ENCODE measurements at places on chromosomes 7 and 10.

GRCh38 chr10:68989317-68989990 is 851 bp downstream of the KIFBP start:
- DNase-seq: no peak

DNA sequence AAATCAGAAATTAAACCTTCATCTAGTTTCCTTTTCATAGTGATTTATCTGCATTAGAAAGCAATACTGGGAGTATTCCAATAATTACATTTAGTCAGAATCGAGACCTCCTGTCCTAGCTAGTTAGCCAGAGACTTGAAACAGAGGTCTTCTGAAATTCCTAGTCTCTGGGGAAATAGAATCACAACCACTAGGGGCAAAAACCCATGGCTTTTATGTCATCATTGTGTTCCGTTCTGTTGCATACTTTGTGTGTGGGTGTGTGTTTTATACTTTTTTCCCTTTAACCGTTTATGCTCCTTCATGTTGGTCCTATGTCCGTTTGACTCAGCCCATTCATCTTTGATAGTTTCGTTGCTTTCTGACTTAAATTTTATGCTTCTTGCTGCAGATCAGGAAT is 79.8 kb downstream of the RALA start:
- DNase-seq: no peak

DNA sequence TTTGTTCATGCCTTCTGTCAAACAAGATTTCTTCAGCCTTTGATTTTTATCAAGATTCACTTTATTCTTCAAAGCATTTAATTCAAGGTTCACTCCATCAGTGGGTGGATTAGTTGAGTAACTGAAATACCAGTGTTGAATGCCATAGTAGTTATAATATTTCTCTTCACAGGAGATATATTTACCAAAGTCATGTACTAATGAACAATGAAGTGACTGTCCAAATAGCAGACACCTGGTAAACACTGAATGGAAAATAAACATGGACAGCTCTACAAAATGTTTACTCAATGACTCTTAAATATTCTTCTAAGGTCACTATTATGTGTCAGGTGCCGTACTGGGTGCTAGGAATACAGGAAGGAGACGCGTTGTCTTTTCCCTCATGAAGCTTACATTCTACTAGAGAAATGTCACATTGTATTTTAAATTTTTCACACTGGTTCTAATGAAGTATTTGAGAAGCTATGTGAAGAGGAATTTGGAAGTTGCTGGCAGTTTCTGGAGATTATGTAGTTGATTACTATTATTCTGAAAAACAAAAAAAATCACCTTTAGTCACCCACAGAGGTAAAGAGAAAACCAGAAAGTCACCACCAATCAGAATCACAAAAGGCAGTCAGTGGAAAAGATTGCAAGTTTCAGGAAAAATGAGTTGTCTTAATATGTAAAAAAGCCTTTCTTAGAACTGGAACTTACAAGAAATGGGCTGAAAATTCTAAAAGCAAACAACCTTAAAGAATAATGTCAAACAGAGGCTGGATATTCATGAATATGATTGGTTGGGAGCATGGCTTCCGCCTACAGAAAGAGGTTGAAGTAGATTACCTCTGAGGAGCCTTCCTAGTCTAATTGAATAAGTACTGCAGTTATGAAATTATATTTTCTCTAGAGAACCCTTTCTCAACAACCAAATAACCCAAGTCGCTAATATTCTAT is 84.5 kb downstream of the RTKN2 start:
- no peak for DNase-seq

GRCh38 chr7:29377718-29378117 is 183.1 kb downstream of the CHN2 start:
- DNase-seq: no peak

DNA sequence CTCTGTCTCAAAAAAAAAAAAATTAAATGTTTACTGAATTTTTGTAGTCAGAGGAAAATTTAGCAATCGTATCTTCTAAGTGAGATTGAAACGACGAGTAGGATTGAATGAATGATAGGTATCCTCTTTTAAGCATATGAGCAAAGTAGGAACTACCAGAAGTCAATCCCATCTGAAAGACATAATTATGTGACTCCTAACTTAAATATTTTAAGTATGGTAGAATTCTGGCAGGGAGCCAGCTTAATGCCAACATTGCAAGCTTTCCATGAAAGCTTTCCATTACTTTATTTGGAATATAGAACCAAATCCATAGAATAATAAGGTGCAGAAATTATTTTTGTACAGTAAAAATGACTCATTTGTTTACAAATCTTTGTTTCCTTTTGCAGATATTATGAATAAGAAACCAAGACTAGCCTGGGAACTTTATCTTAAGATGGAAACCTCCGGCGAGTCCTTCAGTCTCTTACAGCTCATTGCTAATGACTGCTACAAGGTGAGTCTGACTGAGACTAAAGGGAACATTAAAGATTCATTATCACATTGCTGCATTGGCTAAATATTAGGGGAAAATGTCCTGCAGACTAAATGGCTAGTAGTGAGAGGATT is 50.2 kb upstream of the UBN2 start:
- DNase-seq: no peak

DNA sequence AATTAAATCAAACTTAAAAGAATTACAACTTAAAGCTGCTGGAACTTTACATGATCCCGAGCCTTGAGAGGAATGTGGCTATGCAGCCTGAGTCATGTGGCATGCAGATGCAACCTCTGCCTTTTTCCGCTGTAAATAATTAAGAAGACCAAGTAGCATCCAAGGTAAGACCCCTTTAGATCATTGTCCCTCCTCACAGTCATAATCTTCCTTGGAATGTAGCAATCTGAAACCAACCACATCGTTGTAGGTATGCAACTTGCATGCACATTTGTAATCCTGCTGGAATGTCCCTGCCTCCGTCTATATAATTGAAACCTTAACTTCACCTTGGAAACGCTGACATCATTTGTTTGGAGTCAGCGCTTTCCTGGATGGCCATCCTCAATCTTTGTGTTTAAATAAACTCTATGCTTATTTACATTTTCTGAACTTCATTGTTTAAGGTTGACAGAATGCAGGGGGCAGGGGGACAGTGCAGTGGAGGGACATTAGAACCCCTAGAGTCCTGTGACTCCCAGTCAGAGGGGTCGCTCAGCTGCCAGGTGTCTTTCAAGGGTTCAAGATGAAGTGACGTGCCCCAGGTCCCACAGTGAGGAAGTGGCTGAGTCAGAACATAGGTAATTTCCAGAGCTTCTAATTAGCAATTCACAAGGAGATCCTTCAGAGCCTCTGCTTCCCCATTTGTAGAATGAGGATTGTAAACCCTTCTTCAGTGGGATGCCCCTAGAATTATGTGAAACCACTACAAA is 110.7 kb downstream of the RALA start:
- DNase-seq: peak; percentile 43

DNA sequence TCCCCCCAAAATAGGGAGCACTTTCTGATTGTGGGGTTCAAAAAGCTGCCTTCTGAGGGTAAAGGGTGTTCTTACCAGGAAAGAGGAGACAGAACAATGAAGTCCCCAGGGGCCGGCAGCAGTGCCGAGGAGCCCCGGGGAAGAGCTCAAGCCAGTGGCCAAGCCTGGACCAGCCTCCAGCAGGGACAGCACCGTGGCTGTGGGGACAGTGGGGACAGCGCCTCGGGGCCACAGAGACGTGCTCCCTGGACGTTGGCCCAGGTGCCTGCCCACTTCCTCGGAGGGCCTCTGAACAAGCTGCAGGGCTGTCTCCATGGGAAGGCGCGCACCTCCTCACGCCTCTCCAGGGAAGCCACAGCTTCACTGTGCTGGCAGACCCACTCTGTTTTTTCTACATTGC is 312.6 kb downstream of the PTPRN2 start:
- DNase-seq: no peak

DNA sequence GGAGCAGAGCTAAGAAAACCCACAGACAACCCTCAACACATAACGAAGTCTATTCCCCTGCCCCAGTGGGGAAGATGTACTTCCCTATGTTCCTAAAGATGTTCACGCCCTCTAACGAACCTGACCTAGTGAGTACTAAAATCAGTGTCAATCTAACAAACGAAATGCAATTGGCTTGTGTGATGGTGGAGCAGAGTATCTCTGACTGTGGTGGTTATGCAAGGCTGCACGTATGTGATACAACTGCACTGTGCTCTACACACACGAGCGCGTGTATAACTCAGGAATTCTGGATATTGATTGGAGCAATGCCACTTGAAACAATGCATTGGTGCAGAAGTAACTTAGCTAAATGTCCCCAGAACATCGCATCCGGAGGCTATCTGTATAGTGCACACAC is 1.3 kb downstream of the ANKRD16 start:
- DNase-seq: no peak

DNA sequence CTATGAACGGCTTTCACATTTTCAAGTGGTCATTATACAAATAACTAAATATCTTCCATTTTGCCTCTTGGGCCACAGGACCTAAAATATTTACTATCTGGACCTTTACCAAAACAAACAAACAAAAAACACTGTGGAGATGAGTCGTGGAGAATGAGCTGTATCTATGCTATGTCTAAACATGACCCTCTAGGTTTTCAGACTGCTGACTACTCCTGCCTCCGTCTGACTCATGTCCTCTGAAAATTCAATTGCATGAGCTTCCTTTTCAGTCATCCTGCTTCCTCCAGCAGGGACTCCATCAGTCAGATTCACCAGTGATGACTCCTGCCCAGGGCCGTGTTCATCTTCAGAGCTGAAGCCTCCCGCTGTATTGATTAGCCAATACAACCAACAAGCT is 96.8 kb downstream of the COL28A1 start:
- DNase-seq: peak; percentile 89

DNA sequence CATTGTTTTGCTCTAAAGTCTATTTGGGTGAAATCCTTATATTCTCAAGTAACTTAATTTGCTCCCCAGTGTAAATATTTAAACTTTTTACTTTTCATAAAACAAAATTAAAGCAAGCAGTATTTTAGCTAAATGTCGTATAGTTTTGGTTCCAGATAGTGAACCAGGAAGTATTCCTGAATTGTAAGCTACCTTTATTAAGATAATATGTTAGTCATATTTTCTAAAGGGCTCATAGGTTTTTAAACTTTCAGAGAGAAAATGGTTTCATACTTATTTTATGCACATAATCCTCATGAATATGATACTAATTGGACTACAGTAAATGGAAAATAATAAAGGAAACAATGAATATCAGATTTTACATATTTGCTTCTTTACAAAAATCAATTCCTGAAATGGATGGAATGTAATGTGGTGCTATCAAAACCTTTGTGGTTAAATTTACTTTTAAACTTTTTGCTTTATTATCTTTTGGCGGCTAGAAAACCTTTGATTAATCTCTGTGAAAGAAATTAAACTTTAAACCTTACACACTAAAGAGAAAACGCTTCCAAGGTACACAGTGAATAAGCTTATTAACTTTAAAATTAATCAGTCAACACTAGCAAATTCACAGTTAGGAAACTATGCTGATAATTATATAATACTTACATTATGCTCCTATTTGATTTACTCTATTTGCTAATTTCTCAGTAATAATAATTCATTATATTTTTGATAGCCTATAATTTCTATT is 76.6 kb upstream of the RHOBTB1 start:
- DNase-seq: no peak

- no peak for DNase-seq
These were observed 139.5 kb upstream of the GRM3 start for GRCh38 chr7:86504229-86504628.

DNA sequence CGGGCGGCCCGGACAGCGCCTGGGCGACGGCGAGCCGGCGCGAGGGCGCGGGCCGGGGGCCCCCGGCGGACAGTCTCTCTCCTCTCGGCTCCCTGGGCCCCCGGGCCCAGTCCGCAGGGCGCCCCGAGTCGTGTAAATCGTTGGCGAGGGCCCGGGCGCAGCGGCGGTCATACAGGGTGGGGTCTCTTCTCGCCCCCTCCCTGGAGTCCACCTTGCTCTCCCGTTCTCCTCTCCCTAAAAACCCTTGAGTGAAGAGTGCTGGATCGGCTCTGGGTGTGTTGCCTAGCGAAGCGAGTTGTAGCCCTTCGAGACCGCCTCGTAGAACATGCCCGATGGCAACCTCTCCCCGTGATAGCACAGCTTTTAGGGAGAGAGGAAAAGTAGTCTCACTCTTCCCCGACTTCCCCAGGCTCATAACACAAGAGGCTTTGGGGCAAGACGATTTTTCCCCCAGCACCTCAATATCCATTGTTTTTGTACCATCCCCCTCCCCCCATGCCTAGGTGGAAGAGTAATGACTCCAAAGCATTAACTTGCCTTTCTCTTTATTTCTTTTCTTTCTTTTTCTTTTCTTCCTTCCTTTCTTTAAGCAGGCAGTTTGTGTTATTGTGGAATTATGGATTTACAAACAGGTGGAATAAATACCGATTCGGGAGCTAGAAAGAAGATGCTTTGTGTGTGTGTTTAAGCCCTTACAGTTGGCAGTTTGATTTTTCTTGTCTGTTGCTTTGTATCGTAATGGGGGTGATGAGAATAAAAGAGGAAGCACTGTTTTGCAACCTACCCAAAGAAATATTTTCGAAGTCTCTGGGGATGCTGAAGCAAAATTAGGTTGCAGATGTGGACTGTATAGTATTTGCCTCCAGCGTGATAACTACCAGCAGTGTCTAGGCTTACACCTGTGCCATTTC is 822 bp downstream of the SHOC2 start:
- DNase-seq: peak; percentile 19

GRCh38 chr10:110460111-110460809 is 37.4 kb upstream of the DUSP5 start:
- DNase-seq: peak; percentile 69

DNA sequence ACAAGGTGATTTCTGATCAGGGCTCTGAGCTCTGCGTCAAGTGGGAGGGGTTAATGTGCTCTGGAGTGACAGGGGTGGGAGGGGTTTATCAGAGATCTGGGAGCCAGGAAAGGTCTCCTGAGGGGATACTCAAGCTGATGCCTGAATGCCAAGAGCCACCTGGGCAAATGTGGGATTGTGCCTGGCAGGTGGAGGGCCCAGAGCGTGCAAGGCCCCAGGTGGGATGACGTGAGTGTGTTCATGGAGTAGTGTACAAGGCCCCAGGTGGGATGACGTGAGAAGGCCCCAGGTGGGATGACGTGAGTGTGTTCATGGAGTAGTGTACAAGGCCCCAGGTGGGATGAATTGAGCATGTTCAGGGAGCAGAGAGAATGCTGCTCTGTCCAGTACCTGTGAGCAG is 610.3 kb downstream of the PTPRN2 start:
- no peak for DNase-seq

DNA sequence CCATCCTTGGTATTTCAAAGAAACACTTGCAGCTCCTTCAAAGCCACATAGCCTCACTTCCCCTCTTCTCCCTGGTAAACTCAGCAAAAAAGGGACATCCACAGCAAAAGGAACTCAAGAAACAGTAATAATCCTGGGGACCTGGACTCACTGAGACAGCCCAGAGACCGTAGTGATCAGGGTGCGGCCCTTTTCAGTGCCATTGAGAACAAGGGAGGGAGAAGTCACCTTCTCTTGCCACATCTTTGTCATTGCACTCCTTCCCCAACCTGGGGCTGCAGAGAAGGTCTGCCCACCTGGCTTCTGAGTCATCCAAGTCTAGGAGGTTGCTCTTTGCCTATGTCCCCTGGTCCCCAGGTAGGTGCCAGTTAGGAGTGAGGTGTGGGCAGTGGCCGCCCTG is 93.9 kb upstream of the SH2B2 start:
- no peak for DNase-seq

- DNase-seq: peak; percentile 23
These were observed 32.6 kb downstream of the PDZD8 start for GRCh38 chr10:117342641-117343040.

All from H54 (cell line).